ENCODE measurements at places on chromosomes 1 and 21.

DNA sequence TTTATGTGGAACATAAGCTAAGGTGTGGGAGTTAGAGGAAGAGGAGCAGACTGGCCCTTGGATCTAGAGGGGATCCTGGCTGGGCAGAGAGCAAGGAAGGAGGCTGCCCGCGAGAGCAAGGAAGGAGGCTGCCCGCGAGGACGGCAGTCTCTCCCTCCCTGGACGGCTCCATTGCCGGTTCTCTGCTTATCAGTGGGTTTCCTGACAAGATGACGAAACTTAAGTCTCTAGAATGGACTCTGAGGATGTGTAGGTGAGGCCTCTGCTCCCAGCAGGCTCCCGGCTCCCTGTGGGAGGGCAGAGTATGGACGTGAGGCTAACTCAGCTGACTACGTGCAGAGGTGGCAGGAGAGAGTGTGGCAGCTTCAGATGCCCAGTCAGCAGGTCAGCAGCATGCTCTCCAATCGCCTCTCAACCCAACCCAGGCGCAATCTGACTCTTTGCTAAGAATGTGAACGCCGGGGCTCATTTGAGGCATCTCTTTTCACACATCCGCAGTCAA lies 6.1 kb downstream of the MYBPHL start:
- DNase-seq = no peak

GRCh38 chr1:67610450-67610849 lies 74.6 kb upstream of the GADD45A start:
- no peak for DNase-seq

GRCh38 chr1:35175602-35176001 lies 17.3 kb downstream of the SFPQ start:
- no peak for DNase-seq

DNA sequence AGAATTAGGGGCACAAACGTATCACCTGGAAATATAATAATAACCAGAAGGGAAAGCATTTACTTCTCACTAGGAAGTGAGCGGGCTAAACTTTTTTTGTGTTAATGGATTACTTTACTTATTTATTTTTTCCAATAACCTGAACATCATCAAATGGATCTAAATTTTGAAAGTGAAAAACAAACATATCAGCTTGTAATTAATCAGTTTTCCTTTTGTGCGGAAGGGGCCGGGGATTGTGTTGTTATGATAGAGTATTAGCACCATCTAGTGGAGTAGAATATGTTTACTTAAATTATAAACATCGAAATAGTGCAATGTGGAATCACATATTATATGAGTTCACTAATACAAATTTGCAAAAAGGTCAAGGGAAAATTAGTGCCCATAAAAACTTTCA lies 9.0 kb downstream of the CFH start:
- DNase-seq = peak; percentile 39

GRCh38 chr1:29342983-29343382 lies 106.7 kb downstream of the PTPRU start:
- no peak for DNase-seq

GRCh38 chr1:66313429-66313828 lies 220.5 kb upstream of the SGIP1 start:
- DNase-seq = peak; percentile 28

GRCh38 chr1:77876884-77877283 lies 11.5 kb upstream of the NEXN start:
- peak; percentile 64 for DNase-seq

DNA sequence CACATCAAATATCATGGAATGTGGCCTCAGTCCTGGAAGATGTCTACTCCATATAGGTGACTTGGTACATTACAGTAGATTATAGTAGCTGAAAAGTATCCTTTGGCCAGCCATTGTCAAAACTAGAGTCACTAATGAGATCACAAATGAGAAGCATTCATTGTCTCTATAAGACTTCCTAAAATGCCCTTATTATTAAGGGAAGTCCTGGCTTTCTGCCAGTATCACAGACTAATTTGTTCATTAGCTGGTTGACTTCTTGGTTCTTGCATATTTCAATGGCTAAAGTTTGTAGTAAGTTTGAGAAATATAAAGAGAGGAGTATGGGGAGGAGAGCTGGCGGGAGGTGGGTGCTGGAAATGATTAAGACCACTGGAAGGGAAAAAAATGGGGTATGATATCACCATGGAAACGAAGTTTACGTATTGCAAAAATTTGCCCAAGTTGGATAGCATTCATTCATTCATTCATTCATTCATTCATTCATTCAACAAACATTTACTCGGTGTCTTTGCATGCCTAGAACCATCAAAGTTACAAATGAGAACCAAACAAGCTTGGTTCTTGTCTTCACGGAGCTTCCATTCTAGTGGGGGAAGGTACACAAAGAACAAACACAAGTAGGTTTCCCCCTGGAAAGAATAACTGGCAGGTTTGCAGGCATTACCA lies 11.7 kb upstream of the B3GALNT2 start:
- DNase-seq = no peak

- peak; percentile 95 for DNase-seq
Measured at GRCh38 chr21:45366931-45367401, 38.0 kb upstream of the COL18A1 start.

DNA sequence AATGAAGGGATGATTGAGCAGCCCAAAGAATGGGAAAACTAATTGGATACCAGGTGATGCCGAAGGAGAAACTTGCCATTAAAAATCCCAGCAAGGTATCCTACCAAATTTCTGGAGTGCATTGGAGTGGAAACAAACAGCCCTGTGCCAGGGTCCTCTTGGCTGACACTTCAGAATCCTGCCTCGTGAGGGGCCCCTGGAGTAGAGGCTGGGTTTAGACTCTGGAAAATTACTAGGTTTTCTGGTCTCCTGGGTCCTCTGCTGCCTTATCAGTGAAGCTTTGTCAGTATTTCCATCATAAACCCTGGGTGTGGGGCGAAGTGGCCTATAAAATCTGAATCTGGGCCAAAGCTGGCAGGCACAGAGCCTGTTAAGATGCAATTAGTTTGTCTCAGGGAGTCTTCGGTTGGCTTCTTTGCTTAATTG lies 289.2 kb upstream of the USP24 start:
- DNase-seq = no peak

- DNase-seq = peak; percentile 83
Measured at GRCh38 chr1:27789540-27790041, 16.6 kb downstream of the STX12 start.

DNA sequence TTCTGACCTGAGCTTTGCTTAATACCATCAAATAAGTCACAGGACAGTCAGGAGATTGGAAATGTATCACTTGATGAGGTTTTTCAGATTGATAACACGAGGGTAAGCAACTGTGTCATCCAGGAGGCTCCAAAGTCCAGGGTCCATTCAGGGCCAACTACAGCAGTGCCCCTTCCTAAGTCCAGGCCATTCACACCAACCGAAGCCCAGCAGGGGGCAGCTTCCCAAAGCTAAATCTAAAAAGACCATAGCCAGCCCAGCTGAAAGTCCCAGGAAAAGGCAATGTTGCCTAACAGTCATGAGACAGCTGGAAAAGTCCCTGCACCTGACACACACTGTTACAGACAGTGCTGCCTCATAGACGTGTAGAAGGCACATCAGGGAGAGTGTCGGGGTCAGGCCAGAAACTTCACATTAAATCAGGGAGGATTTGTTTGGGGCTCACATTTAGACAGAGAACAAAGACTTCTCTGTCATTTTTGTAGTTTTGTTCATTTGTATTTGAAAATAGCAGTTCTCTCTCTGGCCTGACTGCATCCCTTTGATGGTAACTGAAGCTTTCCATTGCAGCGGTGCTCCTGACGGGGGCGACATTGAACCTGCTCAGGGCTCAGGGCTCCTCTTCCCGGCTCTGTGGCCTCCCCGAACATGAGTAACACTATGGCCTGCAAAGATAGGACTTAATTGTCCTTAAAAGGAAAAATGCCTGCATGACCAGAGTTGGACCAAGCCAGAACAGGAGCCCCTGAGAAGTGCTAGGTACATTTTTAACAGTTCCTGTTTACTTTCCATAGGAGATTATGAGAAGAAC lies 200.4 kb downstream of the NRIP1 start:
- DNase-seq = peak; percentile 89

- no peak for DNase-seq
Measured at GRCh38 chr1:1198423-1199140, 7.8 kb downstream of the TNFRSF18 start.

GRCh38 chr21:25750085-25750484 lies 15.3 kb downstream of the GABPA start:
- no peak for DNase-seq

DNA sequence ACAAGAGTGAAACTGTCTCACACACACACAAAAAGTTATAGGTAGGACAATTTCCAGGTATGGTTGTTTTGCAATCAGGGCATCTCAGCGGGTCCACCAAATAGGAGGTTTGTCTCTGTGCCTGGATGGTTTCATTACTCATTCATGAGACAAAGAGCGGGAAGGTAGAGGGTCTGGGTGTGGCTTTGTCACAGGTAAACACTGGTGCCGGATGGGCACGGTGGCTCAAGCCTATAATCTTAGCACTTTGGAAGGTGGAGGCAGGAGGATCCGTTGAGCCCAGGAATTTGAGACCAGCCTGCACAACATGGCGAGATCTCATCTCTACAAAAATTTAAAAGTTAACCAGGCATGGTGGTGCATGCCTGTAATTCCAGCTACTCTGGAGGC lies 16.3 kb upstream of the ERVH48-1 start:
- DNase-seq = no peak

GRCh38 chr1:166905900-166906299 lies 29.8 kb upstream of the TADA1 start:
- DNase-seq = peak; percentile 71

DNA sequence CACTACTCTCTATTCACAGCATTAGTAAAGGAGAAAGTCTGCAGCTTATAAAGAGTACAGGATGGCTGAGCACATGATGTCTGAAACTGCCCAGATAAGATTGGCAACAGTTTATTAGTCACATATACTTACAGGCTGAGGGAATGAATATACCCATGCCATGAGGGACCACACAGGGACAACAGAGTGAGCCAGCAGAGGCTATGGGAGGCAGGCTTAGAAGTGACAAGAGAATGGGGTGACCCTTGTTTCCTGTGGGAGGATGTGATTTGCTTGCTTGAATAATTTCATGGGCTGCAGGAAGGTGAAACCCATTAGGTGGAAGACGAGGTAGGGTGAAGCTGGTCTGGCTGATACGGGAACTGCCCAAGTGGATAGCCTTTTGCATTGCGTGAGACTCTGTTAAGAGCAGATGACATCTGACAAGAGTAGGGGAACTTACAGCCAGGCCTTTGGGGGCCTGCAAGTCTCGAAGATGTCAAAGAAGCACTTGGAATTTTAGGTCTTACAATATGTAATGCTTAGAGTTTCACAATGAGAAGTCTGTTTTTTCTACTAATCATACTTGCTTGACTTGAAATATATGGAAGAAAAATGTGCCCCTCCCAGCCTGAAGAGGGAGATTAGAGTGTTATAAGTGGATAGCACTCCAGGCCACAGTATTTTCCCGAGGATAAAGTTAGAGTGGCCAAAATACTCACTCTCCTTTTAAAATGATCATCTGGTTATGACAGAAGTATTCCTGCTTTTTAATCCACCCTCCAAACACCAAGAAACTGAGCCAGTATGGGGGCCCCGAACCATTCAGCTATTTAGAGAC lies 34.6 kb upstream of the TNFSF4 start:
- DNase-seq = no peak

DNA sequence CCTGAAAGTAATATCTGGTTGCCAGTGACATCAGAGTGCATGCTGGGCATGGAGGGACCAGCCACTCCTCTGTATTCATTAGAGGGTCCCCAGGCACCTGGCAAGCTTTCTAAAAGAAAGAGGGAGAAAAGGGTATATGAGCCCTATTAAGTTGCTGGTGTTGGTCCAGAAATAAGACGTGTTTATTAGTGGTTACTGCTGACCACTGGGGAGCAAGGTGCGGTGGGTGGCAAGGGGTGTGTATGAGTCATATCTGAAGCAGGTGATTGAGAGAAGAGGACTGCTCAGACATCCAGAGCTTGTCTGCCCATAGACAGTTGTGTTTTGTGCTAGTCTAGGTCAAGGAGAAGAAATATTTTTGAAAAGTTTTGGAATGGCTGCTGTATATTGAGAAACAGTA lies 298.1 kb downstream of the TM2D1 start:
- DNase-seq = no peak

DNA sequence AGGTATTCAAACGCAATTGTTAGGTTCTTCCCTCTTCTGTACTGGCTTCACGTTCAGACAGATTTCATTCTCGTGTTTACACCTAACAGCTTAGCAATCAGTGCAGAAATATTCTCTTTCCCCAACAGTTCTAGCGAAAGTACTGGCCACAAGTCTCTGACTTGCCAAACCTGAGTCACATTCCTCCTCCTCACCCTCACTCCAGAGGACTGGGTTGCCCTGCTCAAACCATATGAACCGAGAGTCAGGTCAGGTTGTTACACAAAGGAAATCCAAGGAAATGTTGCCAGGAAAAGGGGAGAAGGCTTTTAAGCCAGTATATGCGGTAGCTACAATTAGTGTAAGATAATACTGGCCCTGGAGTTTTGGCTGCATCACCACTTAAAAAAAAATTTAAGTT lies 282.5 kb downstream of the RGS7 start:
- peak; percentile 1 for DNase-seq

DNA sequence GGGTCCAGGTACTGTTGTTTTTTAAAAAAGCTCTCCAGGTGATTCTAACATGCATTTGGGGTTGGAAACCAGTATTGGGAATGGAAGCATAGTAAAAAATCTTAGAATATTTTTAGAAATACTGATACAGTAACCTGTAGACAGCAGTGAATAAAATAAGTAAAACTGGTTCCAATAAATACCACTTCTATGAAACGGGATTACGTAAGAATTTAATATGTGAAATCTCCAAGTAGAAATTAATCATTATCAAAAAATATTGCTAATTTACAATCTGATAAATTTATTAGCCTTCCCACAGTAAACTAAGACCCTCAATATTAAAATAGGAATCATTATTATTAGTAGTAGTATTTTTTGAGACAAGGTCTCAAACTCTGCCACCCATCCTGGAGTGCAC lies 177.5 kb downstream of the COP1 start:
- DNase-seq = no peak

GRCh38 chr1:243933495-243933894 lies 83.5 kb upstream of the AKT3 start:
- no peak for DNase-seq

DNA sequence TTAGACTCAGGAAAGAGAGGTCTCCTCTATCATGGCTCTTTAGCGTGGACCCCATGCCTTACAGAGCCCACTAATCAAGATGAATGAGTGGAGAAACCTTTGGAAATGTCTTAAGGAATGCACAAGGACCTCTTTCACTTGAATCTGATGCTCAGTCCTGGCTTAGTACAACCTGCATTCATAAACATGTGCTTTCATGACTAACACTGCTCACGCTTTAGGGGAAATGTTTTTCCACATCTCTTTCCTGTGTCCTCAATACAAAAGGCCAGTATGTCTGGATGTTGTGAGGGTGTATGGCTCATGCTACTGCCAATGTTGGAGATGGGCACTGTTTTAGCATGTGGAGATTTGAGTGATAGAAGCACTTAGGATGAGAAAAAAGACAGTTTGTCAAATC lies 14.2 kb upstream of the GNG12 start:
- peak; percentile 80 for DNase-seq

GRCh38 chr1:58358346-58358745 lies 188.2 kb downstream of the OMA1 start:
- peak; percentile 47 for DNase-seq

GRCh38 chr1:195472291-195472690 lies 1135.9 kb downstream of the KCNT2 start:
- DNase-seq = no peak

- DNase-seq = no peak
Measured at GRCh38 chr1:93528412-93528811, 80.5 kb downstream of the FNBP1L start.

All from iris pigment epithelial cell (primary cell).